ENCODE measurements at places on chromosomes 12 and 14.

DNA sequence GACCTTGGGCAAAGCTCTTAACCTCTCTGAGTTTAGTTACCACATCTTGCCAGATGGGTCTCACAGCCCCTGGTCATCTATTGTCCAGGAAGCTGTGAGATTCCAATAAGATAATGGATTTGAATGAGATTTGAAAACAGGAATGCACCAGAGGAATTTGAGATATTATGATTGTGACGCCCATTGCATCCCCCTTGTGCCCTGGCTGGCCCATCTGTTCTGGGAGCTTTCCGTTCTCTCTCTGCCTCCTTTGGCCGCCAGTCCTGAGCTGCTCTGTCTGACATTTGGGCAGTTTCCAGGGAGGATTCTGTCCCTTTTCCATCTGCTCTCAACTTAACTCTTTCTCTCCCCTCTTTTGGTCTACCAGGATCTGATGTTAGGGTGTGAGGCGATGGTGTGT lies 24.6 kb downstream of the SRRM4 start:
- no peak for DNase-seq

DNA sequence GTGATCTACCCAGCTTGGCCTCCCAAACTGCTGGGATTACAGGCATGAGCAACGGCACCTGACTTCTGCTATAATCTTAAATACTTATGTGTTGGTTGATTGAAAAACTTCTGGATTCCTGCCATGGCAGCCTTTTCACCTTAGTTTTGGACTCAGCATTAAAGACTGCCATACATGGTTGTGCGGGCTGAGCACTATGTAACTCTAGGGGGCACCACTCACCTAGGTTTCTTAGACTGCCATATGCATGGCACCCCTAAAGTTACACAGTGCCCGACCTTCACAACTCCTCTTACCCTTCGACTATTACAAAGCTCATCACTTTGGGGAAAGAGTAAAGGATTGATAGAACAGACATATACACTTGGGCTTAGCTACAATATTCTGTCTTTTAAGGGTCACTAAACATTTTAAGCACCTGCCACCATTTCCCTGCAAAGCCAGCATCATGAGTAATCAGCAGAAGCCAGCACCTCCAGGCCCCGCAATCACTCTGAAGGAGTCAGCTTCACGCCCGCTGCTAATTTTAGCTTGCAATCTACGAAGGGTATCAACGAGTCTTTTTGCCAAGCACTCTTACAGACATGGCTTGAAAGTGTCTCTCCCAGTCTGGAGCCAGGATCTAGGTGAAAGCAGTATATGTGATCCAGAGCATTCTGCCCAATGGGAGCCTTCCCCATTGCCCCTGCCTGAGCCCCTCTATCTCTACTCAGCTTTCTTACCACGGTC lies 59.8 kb downstream of the SUDS3 start:
- no peak for DNase-seq

DNA sequence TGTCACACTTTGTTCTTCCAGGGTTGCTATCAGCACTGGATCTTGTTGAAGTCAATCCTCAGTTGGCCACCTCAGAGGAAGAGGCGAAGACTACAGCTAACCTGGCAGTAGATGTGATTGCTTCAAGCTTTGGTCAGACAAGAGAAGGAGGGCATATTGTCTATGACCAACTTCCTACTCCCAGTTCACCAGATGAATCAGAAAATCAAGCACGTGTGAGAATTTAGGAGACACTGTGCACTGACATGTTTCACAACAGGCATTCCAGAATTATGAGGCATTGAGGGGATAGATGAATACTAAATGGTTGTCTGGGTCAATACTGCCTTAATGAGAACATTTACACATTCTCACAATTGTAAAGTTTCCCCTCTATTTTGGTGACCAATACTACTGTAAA lies 23.7 kb downstream of the VTI1B start:
- no peak for DNase-seq

GRCh38 chr12:105864901-105865300 lies 273.9 kb downstream of the NUAK1 start:
- no peak for DNase-seq

DNA sequence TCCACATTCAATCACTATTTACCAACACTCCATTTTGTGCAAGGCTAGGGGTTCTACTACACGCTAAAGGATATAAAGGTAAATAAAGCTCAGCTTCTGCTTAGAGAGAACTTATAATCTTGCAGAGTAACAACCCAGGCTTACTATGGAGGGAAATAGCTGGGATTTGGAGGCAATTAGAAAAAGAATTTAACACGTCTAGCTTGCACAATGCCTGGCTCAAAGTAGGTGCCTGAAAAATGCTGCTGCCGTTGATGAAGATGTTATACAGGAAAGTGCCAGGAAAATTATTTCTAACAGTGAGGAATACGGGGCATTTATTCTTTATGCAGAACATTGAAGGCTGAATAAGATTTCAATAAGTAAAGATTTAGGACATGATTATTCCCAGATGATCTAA lies 214.2 kb downstream of the KITLG start:
- DNase-seq: no peak

- DNase-seq: peak; percentile 49
These were observed 620 bp downstream of the MMP17 start for GRCh38 chr12:131828671-131829355.

DNA sequence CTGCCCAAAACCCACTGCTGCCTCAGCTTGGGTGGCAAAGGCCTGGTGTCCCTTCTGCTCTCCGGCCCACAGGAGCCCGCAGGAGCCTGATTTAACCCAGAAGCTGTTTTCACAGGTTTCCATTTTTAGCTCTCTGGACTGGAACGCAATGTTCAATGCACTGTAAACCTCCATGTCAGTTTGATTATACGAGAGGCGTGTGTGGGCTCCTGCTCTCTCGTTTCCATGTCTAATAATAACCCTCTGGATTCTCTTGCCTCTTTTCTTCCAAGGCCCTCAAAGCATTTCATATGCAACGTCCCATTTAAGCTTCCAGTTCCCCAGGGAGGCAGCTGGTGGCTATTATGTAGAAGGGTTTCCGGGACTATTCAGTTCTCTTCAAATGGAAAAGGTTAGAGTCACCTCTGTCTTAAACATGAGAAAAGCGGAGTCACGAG lies 161.1 kb downstream of the SUDS3 start:
- DNase-seq: no peak

DNA sequence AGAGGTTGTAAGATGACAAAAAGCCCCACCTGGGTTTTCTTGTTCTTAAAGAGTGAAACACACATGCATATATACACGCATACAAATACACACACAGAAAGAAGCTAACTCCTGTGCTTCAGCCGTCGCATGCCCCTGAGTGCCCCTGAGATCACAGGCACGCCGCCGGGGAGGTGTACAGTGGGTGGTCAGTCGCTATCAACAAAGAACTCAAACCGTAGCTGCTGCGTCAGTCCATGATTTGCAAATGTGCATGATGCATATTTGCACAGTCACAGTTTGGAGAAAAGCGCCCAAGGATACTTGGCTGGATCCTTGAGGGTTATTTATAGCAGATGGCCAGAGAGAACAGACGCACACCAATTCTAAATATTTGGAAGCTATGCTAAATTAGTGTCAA lies 206.9 kb downstream of the TMEM132D start:
- no peak for DNase-seq

DNA sequence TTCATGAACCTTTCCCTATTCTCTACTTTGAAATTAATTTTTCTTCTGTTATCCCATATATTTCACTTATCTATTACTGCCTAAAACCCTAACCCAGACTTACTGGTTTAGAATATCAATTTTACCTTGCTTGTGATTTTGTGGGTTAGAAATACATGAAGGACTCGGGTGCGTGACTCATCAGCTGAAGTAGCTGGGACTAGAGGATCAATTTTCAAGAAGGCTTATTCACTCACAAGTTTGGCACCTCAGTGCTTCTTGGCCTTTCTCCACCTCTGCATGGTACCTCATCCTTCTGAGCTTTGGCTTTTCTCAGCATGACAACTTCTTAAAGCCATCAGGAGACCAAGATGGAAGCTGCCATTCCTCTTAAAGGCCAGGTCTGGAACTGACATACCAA lies 57.8 kb downstream of the TMEM117 start:
- no peak for DNase-seq

GRCh38 chr12:116130431-116130830 lies 147.1 kb downstream of the MED13L start:
- no peak for DNase-seq

DNA sequence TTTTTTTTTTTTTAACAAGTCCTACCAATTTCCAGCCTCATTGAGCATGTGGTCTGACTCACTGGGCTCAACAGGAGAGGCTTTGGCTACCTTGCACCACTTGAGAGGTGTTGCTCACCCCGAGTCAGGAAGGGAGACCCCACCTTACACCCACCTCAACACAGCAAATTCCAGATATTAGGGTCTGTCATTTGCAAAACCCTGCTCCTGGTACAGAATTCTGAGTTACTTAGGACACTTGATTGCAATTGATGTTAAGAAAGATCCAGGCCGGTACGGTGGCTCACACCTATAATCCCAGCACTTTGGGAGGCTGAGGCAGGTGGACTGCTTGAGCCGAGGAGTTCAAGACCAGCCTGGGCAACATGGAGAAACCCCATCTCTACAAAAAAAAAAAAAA lies 14.1 kb downstream of the DGLUCY start:
- no peak for DNase-seq
